Activated naive CD4-positive, alpha-beta T cell treated with anti-CD3 and anti-CD28 coated beads, Interleukin-2, amount 50 U/mL, for 72 hours (primary cell): ENCODE measurements at places on chromosomes 12 and 14. TPM values are rescaled to one million over a fixed set of nuclear protein-coding genes. Genes with fewer than 3 reads are reported as not detected.

Gene KRT80
- total RNA-seq, result not detected

Gene ZDHHC22
- total RNA-seq, result not detected

Gene CAPS2
- 4.6 TPM for total RNA-seq

Gene CRIP1
- 214 TPM for total RNA-seq
